ENCODE measurements at places on chromosomes 13 and 19.

DNA sequence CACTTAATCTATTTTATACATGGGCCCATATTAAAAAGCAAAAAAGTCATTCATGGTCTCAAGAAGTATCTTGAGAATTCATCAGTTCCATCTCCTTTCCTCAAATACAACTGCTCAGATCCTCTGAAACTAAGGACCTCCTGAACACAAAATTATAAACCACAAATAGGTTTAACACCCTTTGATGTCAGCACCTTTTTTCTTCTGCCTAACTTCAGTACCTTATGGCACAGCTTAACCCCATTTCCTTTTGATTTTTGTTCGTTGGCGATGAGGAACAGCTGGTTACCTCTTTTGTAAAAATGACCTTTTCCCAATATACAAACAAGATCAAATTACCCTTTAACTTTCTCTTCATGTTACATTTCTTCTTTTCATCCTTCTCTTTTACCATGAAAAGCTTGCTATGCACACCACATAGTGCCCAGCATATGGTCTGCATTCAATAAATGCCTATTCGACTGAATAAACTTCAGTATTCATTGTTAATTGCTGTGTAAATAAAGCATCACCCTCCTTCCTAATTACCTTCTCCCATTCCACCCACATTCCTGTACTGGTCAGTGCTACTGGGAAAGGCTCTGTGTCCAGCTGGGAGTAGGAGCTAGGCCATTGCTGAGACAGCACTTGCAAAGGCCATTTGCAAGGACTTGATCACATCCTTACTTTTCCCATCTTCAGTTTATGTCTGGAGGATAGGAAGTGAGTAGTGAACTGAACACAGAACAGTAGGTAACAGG, 317.9 kb downstream of the SHISA2 start:
- DNase-seq = no peak

DNA sequence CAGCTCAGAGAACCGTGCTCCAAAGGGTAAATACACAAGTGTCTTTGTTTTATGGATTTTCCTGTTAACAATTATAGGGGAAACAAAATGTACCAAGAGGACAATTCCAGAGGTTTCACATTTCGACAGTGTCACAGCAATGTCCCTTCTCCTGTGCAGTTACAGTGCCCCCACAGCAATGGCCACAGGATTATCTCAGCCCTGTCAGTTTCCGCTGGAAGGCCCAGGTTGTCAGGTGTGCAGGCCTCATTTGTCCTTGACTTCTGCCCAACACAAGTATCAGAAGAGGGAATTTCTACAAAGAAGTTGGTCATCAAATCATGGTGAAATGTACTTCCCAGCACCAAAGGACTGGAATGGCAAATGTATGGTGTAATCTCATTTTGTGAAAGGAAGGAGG, 11.2 kb upstream of the N4BP2L2 start:
- no peak for DNase-seq

- no peak for DNase-seq
These were observed 2.0 kb upstream of the EBPL start for GRCh38 chr13:49693191-49693733.

DNA sequence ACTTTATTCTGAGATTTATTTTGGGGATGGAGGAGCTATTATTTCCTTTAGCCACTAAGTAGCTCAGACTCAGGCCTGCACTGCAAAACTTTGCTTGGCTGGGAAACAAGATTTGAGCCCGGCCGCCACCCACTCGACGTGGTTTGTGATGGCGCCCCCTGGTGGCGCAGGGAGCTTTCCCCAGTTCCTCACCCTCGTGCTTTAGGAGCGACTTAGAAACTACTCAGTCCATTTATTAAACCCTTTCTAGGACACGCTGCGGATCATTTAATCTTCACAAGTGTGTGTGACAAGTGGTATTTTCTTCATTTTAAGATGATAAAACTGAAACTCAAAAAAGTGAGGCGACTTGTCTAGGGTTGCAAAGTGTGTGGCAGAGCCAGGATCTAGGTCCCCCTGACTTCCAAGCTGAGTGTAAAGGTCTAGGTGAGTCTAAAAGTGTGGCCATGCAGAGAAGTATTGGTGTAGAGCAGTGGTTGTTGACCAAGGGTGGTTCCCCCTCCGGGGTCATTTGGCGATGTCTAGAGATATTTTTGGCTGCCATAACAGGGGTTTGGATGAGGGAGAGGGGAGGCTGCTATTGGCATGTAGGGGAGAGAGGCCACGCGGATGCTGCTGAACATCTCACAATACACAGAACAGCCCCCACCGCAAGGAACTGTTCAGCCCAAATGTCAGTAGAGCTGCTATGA, 2.2 kb downstream of the CXCL17 start:
- DNase-seq = peak; percentile 82

GRCh38 chr19:50488389-50489194, 11.9 kb upstream of the GARIN5A start:
- no peak for DNase-seq

- no peak for DNase-seq
These were observed 240.4 kb downstream of the KCNRG start for GRCh38 chr13:50255639-50256038.

- no peak for DNase-seq
These were observed 25.2 kb upstream of the IGSF23 start for GRCh38 chr19:44587963-44588770.

GRCh38 chr13:36084131-36084530, 47.1 kb downstream of the DCLK1 start:
- DNase-seq = no peak

- DNase-seq = no peak
These were observed 223.6 kb downstream of the DACH1 start for GRCh38 chr13:71643448-71643860.

DNA sequence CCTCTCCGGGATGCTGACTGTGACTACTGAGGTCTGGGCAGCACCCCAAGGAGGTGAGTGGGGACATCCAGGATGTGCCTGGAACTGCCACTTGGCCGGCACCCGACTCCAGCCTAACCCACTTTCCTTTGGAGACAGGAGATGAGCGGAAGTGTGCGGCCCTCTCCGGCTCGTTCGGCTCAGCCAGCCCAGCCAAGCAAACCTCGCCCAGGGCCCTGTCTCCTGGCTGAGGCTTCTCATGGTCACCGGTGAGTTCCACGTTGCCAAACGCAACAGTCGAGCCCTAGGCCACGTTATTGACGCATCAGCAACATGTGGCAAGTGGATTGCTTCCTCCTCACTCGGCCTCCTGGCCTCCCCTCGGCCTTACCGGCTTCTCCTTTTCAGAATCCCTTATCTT, 5.5 kb downstream of the SLC7A10 start:
- no peak for DNase-seq

DNA sequence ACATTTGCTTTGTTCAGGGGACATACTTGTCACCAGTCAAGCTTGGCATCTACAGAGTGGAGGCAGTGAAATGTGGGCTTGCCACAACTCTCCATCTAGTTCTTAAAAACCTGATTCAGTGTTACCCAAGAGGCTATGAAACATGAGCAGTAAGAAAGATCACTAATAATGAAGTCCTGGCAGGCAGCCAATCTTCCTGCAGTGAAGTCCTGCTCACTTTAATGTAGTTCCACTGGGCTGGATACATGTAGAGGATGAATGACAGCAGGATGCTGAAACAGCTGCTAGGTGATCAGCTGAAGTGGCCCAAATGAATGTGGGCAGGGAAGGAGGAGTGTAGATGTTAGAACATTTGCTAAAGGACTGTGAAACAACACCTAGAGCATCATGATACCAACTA, 1213.1 kb downstream of the OLFM4 start:
- no peak for DNase-seq

GRCh38 chr19:29004796-29005195, 208.2 kb downstream of the UQCRFS1 start:
- DNase-seq = no peak

DNA sequence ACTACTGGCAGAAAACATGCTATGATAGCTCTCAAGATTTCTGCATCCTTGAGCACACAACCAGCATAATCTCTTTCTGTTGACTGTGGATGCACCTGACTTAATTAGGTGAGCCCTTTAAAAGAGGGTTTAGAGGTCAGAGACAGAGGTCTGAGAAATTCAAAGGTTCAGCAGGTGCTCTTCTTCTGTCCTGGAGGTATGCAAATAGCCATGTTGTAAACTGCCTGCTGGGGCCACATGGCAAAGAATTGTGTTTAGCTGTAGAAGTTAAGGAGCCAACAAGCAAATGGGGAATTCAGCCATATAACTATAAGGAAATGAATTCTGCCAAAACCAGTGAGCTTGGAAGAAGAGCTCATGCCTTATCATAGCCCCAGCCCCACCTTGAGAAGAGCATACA, 11.6 kb upstream of the DCLK1 start:
- DNase-seq = no peak

GRCh38 chr13:39378306-39378705, 224.7 kb downstream of the LHFPL6 start:
- no peak for DNase-seq

DNA sequence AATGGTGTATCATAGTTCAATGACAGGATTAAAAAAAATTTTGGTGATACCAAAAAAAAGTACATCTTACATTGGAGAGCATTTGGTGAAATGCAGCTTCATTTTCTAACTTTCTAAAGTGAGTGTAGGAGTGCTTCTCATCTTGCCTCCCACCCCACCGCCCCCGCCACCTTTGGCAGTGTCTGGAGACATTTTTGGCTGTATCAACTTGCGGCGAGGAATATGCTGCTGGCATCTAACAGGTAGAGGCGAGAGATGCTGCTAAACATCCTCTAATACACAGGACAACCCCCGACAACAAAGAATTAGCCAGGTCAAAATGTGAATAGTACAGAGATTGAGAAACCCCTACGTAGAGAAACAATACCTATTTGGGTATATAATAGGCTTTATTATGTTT, 1.7 kb downstream of the DLEU7 start:
- DNase-seq = no peak

GRCh38 chr19:55391191-55391670, 5.5 kb downstream of the RPL28 start:
- no peak for DNase-seq

DNA sequence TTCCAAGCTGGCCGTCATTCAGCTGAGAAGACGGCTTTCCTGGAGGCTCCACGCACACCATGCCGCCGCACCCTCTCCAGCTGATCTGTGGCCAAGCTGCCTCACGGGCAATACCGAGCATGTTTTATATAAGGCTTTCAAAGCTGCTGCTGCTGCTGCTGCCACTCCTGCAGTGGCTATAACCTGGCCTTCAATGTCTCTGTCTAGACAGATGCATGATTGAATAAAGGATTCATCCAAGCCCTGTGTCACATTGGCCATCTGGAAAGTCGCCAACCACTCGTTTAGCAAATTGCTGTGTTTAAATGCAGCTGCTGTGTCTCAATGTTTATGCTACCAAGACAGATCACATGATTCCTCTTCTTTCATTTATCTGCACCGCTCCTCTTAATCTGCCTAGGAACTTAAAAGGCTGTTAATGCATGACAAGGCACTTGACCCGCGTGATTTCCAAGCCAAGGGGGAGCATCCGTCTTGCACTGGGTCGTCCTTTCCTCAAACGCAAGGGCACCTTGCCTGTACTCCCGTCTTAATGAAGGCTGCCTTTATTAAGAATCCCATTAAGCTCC, 114.3 kb downstream of the TEX26 start:
- DNase-seq = no peak

DNA sequence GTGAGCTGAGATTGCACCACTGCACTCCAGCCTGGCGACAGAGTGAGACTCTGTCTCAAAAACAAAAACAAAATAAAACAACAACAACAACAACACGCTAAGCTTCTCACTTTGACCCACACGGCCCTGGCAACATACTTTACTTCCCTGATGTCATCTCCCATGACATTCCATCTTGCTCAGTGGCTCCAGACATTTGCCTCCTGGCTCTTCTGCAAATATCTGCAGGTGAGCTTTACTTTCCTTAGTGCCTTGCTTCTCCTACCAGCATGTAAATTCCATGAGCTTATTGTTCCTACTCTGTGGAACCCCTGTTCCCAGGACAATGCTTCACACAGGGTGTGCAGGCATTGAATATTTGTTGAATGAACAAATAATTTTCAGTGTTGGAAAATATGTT, 205.6 kb upstream of the TMTC4 start:
- no peak for DNase-seq

- DNase-seq = no peak
These were observed 106.1 kb downstream of the DHRS12 start for GRCh38 chr13:51697855-51698254.

GRCh38 chr13:28707629-28708427, 10.9 kb downstream of the SLC46A3 start:
- no peak for DNase-seq

DNA sequence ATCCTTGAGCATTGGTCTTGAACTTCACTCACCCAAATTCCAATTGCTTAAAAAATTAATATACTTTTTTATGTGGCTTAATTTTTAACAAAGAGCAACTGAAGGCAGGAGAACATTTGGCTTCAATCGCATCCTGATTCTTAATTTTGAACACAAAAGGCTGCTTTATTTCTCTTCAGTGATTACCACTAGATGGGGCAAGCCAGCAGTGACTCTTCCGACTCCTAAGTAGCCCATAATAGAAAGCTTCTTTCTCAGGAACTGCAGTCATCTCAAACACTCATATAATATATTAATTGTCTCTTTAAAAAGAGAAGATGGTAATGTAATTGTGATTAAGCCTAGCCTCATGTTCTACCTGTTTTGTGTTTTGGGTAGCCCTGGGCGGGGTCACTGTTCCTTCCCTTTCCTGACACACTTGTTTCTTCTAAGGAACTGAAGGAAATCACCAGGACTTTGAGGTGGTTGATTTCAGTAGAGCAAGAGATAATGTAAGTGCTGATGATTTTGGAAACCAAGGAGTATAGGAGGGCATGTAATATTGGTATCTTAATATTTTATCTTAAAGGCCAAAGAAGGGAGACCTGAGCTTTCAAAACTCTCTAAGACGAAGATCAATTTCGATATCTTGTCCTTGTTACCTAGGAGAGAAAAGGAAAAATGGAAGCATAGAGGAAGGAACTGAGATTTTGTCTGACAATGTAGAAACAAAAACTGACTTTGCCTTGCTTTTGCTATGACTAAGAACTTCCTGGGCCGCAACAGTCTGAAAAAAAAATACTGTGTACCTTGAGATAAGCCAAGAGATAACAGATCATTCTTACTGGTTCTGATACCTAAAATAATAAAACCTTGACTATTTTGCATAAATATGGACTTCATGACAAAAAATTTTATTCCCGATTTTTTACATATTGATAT, 73.1 kb downstream of the TNFSF13B start:
- no peak for DNase-seq

GRCh38 chr19:30669329-30670010, 297.3 kb downstream of the ZNF536 start:
- DNase-seq = peak; percentile 91
